ENCODE measurements at places on chromosomes 6 and 20. TPM values are rescaled to one million over a fixed set of nuclear protein-coding genes. Genes with fewer than 3 reads are reported as not detected.

- DNase-seq, result no peak
Observed at GRCh38 chr6:170000071-170000843, 248.8 kb downstream of the ERMARD start.

DNA sequence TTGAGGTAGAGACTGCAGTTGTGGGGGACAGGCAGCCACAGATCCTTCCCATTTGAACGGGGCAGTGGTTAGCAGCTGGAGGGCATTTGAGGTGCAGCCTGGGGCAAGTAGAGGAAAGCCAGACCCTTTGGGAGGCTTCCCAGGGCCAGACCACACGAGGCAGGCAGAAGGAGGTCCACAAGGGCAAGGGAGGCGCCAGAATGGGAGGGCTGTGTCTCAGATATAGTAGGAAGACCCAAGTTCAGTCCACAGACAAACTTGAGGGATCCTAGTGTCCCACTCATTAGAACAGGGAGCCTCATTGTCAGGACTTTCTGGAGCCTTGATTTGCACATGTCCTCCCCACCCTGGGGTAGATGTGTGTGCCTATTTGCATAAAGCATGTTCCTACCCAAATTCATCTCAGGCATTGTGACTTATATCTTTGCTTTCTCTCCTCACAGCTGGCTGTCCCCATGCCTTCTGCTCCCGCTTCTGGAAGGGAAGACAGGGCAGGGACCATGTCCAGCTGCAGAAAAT lies 166.0 kb downstream of the VEGFA start:
- no peak for DNase-seq

DNA sequence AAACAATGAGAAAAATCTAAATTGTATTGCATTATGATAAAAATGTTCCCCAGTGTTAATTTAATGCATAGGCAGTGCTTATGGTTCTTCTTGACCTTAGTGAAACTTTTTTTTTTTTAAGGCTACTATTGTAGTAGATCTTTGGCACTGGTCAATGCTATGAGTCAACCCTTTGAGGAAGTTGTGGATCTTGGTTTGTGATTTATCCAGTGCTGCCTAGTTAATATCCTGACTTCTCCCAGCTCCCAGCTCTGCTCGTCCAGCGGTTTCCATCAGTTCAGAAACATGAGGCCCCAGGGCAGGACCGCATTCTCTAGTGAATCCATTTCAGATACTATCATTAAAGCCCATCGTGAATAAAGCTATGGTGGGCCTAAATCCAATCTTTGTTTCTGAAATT lies 364.5 kb upstream of the JARID2 start:
- no peak for DNase-seq

Gene CUL7
- 24.5 TPM for total RNA-seq

DNA sequence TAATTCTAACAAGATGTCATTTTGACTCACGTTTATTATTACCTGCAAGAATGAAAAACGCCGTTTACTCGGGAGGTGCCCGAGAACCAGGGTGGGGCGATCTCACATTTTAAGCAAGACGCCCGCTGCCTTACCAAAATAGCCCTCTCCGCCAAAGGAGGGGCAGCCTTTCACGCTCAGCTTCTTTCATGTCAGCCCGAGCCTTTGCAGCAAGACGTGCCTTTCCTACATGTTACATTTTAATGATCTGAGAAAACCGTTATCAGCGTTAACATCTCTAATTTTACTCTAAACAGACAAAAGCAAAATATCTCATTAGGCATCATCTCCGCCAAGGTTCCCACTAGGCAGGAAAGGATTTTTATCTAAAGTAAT lies 2.0 kb downstream of the BACH2 start:
- DNase-seq, result no peak

Gene CPXM1
- total RNA-seq, result 5.2 TPM

Gene TREM2
- 7.8 TPM for total RNA-seq

Gene UTRN
- 210 TPM for total RNA-seq

GRCh38 chr20:24809606-24810005 lies 139.5 kb upstream of the CST7 start:
- no peak for DNase-seq

GRCh38 chr20:51622004-51622874 lies 79.7 kb upstream of the NFATC2 start:
- no peak for DNase-seq

DNA sequence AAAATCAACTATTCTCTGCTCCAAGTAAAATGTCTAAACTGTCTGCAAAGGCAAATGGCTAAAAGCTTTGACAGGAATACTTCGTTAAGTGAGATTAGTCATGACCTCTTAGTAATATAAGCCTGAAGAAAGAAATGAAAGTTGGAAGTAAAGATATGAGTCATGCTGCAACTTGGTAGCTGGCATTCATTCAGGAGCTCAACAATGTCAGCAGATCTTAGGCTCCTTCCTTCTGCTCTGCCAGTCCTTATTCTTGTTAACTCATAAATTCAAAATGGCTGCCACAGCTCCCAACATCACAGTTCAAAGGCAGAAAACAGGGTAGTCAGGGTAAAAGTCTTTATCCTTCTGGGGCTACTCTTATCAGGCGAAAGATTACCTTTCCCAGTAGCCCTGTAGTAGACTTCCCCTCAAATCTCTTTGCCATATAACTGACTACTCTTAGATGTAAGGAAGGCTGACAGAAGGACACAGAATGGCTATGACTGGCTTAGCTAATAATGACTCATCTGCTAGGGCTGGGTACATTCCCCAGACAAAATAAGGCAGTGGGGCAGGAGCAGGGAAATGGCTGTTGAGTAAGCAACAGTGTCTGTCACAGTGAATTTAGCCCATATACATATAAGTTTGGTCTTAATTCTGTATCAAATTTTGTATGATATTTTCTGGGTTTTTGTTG lies 24.4 kb upstream of the C6orf62 start:
- DNase-seq, result no peak

- no peak for DNase-seq
Observed at GRCh38 chr20:53488775-53489272, 104.8 kb downstream of the ZNF217 start.

DNA sequence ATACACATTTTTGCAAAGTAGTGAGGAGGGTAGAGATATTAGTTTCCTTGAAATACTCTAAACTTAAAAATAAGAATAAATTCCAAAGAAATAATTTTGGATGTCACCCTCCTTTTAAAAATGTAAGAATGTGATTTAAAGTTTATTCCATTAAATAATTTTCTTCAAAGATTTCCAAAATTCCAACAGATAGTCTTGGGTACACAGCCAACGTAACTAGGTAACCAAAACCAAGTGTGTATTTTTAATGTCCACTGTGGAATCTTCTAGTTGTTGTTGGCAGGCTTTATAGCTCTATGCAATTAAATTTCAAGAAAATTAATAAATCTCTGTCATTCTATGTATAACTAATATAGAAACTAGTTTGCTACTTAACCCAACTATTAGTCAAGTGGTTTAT lies 101.3 kb downstream of the COL21A1 start:
- DNase-seq, result peak; percentile 28

DNA sequence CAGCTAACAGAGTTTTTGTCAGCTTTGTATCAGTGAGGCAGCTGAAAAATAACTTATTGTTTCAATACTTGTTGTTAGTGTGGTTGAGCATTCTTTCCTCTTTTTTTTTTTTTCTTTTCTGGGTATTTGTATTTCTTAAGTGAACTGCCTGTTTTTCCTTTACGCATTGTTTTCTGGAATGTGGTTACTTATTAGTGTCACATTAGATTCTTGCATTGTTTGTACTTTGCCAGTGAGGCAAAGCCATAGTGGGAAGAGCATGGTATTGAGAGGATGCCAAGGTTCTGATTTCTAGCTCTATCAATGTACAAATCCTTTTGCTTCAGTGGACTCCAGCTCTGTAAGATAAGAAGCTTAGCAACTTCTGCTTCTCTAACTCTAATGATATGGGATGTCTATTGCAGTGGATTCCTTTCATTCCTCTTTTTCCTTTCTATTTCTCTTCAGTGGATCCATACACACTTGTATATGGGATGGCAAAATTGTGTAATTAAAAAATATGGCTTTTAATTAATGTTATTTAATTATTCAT lies 3.9 kb downstream of the CDKAL1 start:
- no peak for DNase-seq

GRCh38 chr20:25341716-25342680 lies 48.6 kb downstream of the ABHD12 start:
- DNase-seq, result no peak

Data from kidney (tissue), 22 donors.